ENCODE measurements at places on chromosomes 3 and 15.

DNA sequence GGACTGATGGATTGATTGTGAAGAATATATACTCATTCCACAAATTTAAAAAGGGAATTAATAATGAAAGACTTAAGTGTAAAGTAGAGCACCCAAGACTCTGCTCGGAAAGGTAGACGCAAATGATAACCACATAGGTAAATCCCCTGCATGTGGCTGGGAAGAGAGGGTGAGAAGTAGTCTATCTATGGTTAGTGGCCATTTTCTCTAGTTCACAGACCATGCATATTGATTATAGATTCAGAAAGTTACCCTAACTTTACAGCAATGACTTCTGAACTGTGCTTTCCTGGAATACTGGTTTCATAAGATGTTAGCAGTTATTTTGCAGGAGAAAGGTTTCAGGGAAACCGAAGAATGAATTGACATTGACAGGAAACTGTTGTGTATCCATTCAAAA, 51.7 kb downstream of the CASR start:
- no peak for DNase-seq

- DNase-seq: no peak
These were observed 821.6 kb downstream of the PDCD6IP start for GRCh38 chr3:34619990-34620389.

GRCh38 chr3:69567710-69568052, 171.6 kb upstream of the MITF start:
- DNase-seq: no peak

GRCh38 chr3:194993896-194994295, 277.1 kb downstream of the XXYLT1 start:
- no peak for DNase-seq

GRCh38 chr15:56365075-56365711, at the start of gene TEX9:
Gene TEX9, plus strand, starts transcription at chr15:56365426. Its CDS starts 25 bp downstream, at chr15:56365451.
- peak; percentile 59 for DNase-seq

GRCh38 chr15:81338170-81339007, 14.4 kb upstream of the STARD5 start:
- no peak for DNase-seq

GRCh38 chr15:40061212-40061901, 22.4 kb upstream of the SRP14 start:
- no peak for DNase-seq

DNA sequence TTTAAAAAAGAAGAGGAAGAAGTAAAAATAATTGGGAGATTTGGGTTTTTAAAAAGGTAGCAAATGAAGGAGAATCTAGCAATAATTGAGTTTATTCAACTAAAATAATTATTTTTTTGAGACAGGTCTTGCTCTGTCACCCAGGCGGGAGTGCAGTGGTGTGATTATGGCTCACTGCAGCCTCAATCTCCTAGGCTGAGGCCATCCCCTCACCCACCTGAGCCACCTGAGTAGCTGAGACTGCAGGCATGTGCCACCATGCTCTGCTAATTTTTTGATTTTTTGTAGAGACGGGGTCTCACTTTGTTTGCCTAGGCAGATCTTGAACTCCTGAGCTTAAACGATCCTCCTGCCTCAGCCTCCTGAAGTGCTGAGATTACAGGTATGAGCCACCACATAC, 27.7 kb upstream of the ARF4 start:
- DNase-seq: no peak

DNA sequence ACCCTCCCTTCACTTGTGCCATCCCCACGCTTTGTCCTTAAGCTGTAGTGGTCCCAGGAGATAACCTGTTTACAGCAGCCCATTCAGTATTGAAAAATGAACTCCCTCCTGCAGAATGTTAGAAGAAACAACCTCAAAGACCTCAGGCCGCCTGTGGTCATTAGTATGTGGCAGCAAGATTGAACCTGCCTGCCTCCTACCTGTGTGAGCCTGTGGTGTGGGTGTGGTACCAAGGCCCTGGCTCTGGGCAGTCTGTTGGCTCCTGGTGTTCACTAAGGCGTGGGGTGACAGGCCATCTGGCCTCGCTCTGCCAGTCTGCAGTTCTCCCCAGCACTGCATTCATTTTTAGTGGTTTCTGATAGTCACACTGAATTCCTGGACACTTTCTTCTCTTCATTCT, 21.0 kb downstream of the LSM3 start:
- no peak for DNase-seq

DNA sequence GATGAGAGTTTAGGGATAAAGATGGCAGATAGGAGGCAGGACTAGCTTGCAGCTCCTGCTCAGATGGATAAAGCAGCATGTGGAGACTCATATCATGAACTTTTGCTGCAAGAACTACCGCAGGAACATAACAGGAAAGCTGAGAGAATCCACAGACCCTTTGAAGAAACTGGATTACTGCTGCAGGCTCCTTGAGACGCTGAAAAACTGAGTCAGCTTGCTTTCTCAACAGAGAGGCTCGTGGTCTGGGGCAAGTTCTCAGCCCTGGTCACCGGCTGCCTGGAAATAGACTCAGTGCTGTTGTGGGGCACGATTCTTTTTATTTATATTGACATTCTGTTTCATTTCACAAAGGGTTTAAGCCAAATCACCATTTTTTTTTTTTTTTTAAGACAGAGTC, 28.8 kb upstream of the TRIM59 start:
- DNase-seq: no peak

DNA sequence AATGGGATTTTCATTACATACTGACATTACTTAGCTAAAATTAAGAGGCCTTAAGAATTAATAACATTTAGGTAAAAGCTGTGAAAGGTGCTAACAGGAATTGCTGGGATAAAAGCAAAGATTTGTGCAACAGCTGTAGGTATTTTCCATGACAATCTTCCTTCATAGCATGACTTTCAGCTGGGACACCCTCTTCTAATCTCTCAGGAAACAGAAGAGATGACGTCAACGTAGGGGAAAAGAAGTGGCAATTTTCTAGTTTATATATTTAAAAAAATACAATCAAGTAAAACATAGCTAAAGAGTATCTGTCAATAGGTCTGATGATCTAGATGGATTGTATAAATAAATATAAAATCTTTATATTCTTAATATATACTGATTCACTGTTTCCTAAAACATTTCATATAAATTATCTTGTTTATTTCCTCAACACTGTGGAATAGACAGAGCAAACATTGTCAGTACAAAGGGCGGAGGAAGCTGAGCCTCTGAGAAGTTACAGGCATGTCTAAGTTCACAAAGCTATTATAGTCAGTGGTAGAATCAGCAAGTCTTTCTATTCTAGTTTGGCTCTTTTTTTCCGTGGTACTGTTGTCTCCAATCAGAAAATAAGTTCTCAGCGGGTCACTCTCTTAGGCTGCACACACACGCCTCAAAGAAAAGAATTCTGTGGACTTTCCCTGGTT, 217.0 kb downstream of the P3H2 start:
- no peak for DNase-seq

DNA sequence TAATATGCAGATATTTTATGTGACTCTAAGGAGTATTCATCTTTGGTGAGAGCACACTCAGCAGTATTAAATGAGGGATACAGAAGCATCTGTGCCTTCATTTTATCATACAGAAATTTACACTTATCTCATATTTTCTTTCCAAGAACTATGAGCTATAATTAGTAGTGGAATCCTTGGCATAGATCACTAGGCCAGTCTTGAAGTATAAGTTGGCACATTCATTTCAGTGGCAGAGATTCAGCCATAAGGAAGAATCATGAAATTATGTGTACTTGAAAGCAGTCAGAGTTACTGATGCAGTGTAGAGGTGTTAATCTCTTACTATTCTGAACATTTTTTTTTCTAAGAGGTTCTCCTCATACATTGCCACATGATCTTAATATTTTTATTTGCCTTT, 393.6 kb upstream of the GOLIM4 start:
- DNase-seq: no peak

GRCh38 chr3:63927422-63928280, 15.5 kb upstream of the SCAANT1 start:
- DNase-seq: no peak

DNA sequence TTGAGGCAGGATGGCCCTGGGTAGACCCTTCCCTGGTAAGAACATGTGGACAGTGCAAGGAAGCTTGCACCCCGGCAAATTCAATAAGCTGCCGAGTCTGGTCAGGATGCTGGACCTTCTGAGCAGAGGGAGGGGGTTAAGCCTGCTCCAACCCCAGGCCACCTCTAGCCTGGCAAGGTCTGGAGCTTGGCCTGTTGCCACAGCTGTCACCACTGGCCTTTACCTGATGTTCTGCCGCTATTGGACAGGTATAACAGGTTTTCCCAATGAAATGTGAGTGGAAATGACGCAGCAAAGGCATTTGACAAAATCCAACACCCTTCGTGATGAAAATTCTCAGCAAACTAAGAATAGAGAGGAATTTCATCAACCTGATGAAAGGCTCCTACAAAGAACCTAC, 699 bp upstream of the MESP1 start:
- DNase-seq: no peak

DNA sequence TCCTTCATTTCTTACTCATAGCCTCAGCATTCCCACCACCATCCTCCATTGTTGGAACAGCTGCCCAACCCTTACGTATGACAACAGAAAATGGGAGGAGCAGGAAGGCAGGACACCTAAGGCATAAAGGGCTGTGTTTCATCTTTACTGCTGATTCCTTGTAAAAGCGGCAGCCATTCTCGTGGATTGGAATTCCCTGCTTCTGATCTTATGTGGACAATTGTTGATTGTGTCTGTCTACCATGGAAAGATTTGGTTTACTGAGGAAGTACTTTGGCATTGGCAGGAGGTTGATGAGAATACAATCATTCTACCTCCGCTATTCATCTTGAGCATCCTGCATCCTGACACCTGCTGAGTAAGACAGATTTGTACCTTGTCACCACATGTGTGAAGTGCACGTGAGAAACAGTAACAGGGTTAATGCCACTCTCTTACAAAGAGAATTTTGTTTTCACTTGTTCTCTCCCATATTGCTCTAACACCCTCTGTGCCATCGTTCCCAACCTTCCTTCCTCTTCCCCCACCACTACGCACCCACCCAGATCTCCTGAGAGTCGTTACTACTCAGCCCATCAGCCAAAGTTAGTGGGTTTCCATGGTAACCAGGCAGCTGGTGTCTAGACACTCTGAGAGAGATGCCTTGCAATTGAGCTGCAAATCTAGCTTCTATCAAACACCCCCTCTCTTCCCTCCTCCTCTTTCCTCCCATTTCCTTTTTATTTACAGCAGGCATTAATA, 75.7 kb downstream of the GAP43 start:
- peak; percentile 34 for DNase-seq

GRCh38 chr3:113110267-113110666, 101.1 kb upstream of the BOC start:
- DNase-seq: no peak

- DNase-seq: no peak
These were observed 586.1 kb upstream of the GBE1 start for GRCh38 chr3:82347585-82347984.

- no peak for DNase-seq
These were observed 18.8 kb upstream of the ANKDD1A start for GRCh38 chr15:64892847-64893403.

DNA sequence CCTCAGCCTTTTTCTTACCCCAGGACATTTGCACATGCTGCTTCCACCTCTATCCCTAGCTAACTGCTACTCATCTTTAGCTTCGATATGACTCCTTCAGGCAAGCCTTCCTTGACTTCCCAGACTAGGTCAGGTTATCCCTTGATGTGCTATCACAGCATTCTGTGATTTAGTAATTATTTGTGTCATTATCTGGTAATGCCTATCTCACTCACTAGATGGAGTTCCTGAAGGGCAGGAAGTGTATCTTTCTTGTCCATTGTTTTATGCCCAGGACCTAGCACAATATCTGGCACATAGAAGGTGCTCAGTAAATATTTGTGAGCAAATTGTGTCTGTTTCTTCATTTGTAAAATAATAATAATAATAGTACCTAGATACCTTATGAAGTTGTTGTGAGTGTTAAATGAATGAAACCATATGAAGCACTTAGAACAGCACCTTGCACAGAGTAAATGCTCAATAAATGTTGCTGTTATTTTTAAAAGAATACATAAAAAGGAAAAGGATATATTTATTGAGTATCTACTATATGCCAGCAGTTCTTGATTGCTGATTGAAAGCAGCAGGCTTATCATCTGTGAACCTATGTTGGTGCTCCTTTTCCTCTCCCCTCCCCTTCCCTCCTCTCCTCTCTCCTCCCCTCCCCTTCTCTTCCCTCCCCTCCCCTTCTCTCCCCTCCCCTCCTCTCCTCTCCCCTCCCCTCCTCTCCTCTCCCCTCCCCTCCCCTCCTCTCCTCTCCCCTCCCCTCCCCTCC, 31.5 kb downstream of the SQOR start:
- DNase-seq: no peak

DNA sequence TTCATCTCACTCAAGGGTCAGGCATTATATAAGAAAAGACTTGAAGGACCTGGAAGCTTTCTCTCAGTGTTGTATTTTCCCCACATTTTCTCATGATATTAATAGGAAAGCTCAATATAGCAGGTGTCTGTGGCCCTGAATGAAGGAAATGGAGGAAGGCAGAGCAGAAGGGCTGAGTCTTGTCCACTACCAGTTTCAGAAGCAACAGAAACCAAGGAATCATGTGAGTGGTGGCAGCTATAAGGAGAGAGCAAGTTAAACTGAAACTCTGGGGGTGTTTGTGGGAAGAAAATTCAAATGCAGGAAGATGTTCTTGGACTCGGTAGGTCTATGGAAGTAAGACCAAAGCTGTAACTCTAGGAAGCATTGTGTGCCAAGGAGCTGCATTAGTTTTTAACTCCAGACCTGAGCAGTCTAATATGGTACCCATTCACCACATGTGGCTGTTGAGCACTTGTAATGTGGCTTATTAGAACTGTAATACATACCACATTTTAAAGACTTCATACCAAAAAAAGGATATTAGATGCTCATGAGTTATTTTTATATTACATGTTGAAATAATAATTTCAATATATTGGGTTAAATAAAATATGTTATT, 278.8 kb upstream of the GADL1 start:
- DNase-seq: no peak

DNA sequence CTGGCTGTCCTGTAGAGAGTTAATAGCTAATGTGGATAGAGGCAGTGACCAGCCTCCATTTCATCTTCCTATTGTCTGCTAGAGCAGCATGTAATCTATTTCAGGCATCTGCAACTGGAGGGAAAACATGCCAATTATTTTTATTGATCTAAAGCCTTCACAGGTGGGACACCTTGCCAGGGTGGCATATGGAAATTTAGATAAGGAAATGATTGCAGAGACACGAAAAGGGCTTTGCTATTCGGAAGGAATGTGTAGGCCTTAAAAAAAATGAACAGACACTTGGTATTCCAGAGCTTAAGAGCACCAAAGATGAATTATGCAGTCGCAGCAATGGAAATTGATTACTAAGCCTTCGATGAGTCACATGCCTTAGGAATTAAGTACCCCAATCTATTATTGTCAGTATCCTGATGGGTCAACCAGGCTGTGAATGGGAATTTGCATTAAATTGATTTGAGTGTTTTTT, 454.7 kb downstream of the SQOR start:
- no peak for DNase-seq
